ENCODE measurements at places on chromosomes 1 and 21.

- DNase-seq: no peak
Observed at GRCh38 chr1:199794105-199794863, 233.2 kb upstream of the NR5A2 start.

GRCh38 chr21:44984792-44985440 is 45.1 kb downstream of the SLX9 start:
- DNase-seq: no peak

DNA sequence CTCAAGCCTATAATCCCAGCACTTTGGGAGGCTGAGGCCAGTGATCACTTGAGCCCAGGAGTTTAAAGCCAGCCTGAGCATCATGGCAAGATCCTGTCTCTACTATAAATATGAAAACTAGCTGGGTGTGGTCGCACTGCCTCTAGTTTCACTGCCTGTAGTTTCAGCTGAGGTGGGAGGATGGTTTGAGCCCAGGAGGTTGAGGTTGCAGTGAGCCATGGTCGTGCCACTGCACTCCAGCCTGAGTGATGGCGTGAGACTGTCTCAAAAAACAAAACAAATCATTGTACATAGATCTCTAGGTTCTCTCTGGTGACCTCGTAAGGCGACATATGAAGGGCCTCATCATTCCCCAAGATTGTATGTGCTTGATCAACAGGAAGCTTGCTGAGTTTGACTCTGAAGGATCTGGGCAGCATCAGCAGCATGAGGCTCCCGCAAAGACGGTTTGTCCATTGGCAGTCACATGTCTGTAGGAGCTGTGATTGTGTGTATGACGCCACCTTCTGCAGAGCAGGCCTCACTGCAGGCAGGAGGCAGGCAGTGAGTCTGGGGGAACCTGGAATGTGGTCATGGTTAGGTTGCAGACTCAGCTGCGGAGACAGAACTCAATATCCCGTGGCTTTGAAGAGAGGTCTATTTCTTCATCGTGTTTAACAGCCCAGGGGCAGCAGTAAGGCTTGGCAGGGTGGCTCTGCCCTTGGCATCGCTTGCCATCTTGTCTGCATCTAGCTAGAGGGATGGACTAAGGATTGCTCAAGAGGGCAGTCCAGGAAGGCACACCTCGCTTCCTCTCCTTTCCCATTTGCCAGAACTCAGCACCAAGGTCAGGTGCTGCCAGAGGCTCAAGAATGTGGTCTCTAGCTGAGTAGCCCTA is 14.0 kb downstream of the ATP5PO start:
- DNase-seq: no peak

GRCh38 chr1:25011275-25011674 is 81.2 kb upstream of the RUNX3 start:
- DNase-seq: no peak

DNA sequence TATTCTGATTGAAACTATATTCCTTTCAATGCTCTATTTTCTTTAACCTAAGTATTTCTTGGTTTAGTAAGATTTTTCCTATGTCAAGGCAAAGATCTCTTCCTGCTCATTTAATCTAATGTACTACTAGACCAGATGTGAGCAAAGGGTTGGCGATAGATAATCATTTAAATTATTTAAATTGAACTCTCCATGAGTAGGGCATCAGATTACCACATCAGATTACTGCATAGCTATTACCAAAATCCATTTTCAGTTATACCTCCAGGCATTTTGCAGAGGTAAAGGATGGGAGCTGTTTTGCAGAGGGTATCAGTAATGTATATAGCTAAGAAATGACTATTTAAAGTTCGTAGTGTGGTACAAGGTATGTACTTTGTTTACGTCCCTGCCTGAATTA is 607.9 kb downstream of the PTPRC start:
- DNase-seq: no peak

GRCh38 chr1:159076438-159077119 is at the start of gene AIM2:
AIM2 (minus strand) TSS chr1:159076766; CDS start chr1:159073499, 3,267 bp downstream.
- DNase-seq: peak; percentile 45

DNA sequence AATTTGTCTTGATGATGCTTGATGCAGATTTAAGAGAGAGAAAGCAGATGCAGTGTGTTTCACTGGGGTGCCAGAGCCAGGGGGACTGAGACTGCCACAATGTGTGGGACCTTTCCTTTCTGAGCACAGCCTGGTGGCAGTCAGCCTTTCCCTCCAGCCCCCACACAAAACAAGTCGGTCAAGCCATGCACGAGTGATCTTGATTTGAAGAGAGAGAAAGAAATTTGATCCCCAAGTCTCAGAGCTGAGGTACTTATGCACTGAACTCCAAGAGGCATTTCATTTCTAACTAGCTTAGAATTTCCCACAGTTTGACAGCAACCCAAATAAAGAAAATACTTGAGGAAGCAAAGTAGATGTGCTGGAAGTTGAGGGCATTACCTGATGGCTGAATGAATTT is 193.8 kb downstream of the ST6GALNAC3 start:
- DNase-seq: no peak

- no peak for DNase-seq
Observed at GRCh38 chr1:204065174-204065985, 7.5 kb upstream of the SOX13 start.

GRCh38 chr1:243325305-243325890 is 69.6 kb downstream of the SDCCAG8 start:
- DNase-seq: no peak

DNA sequence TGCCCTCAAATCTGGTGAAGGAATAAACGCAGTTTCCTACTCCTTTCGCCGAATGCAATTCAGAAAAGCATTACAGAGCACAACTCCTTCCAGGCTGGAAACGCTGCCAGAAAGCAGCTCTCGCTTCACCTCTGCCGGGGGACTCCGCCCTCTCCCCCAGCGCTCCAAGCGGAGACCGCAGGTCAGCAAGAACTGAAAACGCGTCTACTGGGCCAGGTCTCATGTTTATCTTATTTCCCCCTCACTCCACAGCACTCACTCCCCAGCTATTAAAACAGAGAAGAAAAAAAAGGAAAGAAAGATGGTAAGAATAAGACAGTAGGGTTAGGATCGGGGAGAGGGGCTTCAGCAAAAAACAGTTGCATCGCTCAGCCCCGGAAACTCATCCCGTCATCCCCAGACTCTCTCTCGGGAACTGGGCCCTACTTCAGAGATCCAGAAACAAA is 833 bp upstream of the RCOR3 start:
- DNase-seq: peak; percentile 31

DNA sequence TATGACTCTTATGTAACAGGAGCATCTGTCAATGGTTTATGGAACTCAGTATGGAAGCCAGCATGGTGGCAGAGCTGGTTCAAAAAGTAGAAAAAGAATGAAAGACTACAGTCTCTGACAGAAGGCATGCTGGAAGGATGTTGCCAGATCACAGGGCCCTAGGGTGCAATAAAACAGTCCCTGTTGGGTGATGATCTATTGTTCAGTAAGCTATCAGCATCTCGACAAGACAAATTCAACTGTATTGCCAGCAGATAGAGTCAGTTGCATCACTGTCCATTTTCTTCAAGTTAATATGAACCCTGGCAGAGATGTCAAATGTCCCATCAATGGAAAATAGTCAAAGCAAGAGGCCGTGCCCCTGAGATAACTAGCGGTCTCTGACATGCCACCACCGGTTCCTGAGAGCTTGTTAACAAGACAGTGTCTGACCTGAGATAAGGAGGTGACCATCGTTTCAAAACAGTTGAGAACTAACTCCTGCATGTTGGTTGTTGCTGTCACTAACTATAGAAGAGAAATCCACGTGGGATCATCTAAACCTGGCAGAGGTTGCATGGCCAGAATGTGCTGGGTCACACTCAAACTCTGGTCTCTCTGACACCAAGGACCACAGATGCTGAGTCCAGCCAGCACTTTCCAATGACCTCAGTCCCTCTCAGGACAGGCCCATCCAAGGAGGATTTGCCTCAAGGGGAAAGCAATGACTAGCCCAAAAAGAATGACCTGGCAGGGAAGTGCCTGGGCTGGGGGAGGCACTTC is 125.9 kb downstream of the RIPK4 start:
- no peak for DNase-seq

- no peak for DNase-seq
Observed at GRCh38 chr1:246280551-246280950, 226.5 kb downstream of the SMYD3 start.

- no peak for DNase-seq
Observed at GRCh38 chr1:115668579-115668978, 26.8 kb downstream of the VANGL1 start.

- no peak for DNase-seq
Observed at GRCh38 chr1:26784023-26784871, 3.5 kb upstream of the PIGV start.

DNA sequence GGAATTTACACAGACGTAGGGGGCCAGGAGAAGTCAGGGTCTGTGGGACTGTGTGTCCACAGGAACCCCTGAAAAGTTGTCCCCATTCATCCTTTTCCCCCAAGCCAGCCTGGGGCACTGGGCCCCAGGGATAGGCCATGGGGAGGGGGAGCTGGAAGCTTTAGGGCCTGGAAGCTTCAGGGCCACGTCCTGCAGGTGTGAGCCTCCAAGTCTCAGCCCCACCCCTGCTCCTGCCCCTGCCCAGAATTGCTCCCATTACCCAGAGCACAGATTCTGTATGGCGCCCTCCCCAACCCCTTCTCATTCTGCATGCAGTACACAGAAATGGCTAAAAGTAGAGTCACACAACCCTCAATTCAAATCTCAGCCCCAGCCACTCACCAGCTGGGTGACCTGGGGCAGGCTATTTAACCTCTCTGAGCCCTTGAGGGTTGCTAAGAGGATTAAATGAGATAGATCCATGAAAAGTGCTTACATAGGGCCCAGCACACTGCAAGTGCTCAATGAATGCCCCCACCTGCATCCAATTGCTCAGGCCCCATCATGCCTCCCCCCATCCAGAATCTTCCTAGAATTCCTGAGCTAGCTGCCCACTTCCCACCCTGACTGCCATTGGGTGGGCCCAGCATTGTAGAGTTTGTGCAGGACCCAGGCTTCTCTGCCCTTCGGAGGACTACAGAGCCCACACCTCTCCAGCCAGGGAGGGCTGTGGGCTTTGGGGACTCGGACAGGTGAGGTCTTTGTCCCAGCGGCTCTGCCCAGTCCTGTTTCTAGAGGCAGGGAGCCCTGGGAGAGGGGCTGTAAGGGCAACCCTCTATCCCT is 6.5 kb downstream of the RAP1GAP start:
- no peak for DNase-seq

Measured in activated CD4-positive, alpha-beta T cell treated with anti-CD3 and anti-CD28 coated beads, Interleukin-2, amount 50 U/mL, for 4 hours (primary cell).